ENCODE measurements at places on chromosomes 11 and 22. TPM values are rescaled to one million over a fixed set of nuclear protein-coding genes. Genes with fewer than 3 reads are reported as not detected.

GRCh38 chr22:18078329-18079041 is 695 bp downstream of the PEX26 start:
- DNase-seq = peak; percentile 59

Gene LRRC51
- total RNA-seq = 9.9 TPM

Gene DKK3
- total RNA-seq = 25.9 TPM

DNA sequence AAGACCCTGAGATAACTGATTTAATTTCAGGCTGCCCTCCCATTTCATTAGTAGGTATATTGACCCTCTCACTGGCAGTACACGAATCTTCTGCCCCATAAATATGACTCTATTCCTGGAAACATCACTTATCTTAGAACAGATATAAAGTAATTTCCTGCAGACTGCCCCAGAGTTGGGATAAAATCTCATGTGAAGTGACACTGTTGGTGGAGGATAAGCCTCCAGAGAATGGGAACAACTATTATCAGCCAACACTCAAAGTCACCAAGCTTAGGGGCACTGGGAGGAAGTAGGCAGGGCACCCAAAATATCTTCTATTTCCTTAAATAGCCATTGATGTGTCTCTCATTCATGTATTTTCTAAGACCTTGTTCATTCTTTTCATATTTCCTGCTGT is 8.2 kb downstream of the OR51B5 start:
- no peak for DNase-seq

DNA sequence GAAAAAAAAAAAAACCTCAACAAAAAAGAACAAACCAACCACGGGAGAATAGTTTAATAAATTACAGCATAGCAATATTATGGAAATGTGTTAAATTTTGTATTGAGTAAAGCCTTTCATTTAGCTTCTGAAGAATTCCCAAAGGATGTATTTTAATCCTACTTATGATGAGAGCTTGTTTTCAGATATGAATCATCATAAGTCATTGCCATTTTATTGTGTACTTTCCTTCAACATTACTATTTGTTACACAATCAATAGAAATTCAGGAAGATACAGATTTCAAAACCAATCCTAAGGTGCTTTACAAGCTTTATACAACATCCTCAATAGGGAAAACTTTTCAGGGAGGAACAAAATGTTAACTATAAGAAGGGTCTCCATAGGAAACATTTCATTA is 200.6 kb upstream of the CTSC start:
- DNase-seq = no peak

GRCh38 chr11:117614728-117615127 is 182.3 kb downstream of the DSCAML1 start:
- no peak for DNase-seq
